ENCODE measurements at places on chromosomes 4 and X.

DNA sequence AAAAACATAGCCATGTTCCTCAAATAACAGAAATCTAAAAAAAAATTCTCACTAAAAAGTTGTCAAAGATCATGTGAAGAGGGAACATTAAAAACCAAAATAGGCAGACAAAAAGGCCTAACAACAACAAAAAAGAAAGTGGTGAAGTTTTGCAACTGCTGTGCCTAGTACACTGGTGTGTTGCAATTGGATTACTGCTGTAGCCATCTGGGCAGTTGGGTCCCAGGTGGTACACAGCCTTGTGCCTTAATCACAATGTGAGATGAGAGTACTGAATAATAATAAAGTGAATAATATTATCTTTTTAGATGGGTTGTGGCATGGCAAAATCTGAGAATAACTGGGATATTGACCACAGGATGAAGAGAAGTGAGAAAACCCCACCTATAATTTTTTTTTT lies 12.0 kb downstream of the C4orf54 start:
- DNase-seq: no peak

GRCh38 chrX:12741416-12741815 lies 49.8 kb upstream of the PRPS2 start:
- DNase-seq: no peak

DNA sequence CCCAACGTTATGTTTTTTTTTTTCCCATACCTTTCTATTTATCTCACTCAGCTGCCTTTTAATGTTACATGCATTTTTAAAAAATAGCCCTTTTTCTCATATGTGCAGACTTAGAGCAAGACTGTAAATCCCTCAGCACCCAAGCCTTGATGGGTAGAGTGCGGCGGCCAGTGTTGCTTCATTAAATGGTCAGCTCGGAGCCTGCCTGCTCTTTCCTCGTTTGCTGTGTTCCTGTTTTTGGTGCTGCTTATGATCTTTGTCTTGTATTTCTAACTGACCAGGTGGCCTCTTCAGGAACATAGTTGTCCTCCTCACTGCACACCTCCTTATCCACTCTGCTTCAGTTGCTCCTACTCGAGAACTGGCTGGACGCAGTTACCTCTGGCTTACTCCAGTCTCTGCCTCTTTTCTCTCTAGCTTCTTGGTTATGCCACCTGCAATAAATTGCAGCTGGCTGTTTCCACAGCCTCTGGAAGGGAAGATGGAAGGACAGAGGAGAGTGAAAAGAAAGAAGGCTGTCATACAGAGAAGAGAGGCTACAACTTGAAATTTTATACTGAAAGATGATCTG lies 10.7 kb downstream of the RBPJ start:
- no peak for DNase-seq

DNA sequence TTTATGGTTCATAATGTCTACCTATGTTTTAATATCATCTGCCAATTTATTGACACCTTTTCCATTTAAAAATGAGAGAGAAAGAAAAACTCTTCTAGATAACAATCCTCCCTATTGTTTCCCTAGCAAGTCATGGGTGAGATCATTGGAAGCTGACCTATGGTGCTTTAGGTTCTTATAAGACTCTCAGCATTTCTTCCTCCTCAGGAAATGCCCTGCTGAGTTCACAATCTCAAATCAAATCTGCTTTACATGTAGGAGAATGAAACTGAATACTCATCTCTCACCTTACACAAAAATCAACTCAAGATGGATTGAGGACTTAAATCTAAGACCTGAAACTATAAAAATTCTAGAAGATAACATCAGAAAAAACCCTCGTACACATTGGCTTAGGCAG lies 267.4 kb downstream of the RAPGEF2 start:
- DNase-seq: no peak

GRCh38 chrX:108177351-108178142 lies 86.0 kb downstream of the ATG4A start:
- no peak for DNase-seq

- DNase-seq: peak; percentile 4
Measured at GRCh38 chrX:137031517-137032340, 2.1 kb downstream of the GPR101 start.

DNA sequence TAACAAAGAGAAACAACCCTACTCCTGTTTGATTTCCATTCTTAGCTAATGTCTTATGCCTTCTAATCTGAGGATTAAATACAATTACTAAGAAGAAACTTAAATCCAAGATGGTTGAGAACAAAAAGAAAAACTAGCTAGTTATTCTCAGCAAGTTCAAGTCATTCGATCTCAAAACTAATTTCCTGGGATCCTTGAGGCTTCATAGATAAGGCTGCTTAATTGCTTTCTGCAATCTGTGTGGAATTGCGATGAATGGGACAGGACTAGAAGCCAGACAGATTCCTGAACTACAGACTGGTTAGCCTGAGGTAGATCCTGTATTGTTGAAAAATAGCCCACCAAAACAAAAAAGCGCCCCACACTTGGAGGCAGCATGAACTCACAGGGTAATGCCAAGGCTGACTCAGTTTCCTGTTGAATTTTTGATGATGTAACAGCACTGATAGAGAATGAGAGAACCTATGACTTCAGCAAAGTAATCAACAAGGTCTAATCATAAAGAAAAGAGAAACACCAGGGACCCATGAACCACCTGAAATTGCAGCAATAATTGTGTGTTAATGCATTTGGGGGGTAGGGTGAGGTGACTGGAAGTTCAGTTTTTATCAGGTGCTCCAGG lies 33.9 kb downstream of the KLHL15 start:
- no peak for DNase-seq

- DNase-seq: no peak
Measured at GRCh38 chrX:20265726-20266681, 705 bp downstream of the RPS6KA3 start.

GRCh38 chr4:33316033-33316432 lies 2595.9 kb downstream of the PCDH7 start:
- DNase-seq: no peak

DNA sequence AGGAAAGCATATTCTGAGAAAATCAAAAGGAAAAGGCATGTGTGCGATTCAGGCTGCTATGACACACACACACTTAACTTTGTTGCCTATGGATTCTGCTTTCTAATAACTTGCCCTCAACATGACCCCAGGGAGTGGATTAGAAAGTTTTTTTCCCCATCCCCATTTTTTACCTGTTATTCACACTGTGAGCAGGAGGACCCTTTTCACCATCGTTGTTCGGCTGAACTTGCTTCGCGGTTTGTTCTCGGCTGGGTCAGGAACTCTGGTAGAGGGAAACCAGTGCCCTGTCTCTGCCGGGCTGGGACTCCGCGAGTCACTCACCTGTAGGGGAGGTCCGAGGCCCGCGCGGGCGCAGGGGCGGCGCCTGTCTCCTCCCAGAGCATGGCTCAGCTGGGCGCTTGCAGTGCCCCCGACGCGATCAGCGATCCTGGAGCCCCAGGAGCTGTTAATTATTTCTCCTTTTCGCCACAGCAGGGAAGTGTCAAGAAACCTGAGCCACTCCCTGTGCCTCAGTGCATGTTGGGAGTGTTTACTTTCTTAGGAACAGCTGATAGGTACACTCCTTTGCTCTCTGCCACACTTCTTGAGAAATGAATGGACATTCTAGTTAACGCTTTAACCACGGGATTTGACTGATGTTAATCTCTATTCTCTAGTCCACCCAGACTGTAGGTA lies at the start of gene RASSF6:
Gene RASSF6, minus strand, starts transcription at position 322 of the 678 bp plus-strand sequence. CDS start 8,641 bp downstream, outside the sequence.
- DNase-seq: no peak

DNA sequence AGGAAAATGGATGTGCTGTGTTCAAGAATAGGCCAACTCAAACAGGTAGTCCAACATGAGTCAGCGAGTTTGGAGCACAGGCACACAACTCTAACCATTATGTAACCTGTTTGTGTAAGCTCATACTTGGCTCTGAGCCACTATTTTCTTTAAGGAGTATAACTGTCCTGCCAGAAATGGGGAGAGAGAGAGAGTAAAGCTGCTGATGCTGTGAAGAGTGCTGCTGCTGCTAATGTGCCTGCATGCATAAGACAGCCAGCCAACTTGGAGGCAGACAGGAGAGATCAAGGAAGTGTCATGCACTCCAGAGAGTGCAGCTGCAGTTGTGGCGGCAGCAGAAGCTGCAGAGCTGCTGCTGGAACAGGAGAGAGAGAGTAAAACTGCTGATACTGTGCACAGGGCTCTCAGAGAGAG lies 11.7 kb upstream of the STATH start:
- no peak for DNase-seq

GRCh38 chrX:113793563-113793962 lies 790.3 kb upstream of the HTR2C start:
- DNase-seq: no peak

- no peak for DNase-seq
Measured at GRCh38 chr4:7745301-7745885, 194.3 kb downstream of the AFAP1 start.

DNA sequence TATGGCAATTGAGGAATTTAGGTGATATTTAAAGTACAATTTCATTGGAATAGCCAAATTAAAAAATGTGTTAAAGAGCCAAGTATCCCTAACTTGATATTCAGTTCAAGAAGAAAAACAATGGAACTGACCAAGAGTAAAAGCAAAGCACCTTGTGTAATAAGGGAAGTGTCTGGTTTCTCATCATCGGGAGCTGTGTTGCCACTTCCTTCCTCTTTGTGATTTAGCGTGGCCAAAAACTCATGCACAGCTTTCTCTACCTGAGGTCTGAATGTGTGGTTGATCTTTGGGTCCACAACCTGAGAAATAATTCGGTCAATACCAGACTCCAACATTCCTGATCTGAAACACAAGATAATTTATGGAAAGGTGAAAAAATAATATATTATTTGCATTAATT lies 12.4 kb downstream of the BOD1L1 start:
- no peak for DNase-seq

DNA sequence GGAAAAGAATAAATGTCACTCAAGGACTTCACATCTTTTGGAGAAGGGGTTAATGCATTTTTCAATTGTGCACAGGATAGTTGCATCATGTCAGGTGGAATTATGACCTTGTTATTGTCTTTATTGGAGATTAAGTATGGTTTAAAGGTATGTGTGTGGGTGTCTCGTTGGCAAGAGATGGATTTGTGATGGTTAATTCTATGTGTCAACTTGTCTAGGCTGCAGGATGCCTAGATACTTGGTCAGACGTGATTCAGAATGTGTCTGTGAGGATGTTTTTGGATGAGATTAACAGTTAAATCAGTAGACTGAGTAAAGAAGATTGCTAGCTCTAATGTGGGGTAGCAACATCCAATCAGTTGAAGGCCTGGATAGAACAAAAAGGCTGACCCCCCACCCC lies 42.2 kb upstream of the HSD17B10 start:
- DNase-seq: no peak

DNA sequence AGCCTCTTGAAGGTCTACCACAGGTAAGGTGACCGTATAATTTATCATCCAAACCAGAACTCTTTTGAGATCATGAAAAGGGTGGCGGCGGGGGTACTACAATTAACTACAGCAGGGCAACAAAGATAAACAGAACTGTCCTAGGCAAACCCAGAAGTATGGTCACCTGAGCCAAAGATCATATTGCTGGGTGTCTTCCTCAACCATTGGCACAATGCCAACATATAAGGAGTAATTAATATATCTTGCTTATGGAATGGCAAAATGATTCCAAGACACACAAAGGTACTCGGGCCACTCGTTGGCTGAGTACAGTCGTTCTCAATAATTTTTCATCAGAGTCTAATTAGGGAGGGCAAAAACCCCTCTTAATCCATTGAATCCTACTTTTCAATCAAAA lies 273.3 kb downstream of the QDPR start:
- no peak for DNase-seq

- DNase-seq: no peak
Measured at GRCh38 chr4:55868581-55869090, 15.2 kb downstream of the EXOC1 start.

- DNase-seq: no peak
Measured at GRCh38 chrX:110046971-110047370, 44.1 kb downstream of the TMEM164 start.

DNA sequence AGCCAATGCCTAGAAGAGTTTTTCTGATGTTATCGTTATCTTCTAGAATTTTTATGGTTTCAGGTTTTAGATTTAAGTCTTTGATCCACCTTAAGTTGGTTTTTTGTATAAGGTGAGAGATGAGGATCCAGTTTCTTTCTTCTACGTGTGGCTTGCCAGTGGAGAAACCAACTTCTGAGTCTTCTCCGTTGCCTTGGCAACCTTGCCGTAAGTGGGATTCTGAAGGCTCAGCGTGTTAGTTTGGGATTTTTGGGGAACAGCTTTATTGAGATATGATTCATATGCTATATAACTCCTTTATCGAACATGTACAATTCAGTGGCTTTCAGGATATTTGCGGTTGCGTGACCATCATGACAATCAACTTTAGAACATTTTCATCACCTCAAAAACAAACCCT lies 17.7 kb downstream of the SMS start:
- DNase-seq: no peak

DNA sequence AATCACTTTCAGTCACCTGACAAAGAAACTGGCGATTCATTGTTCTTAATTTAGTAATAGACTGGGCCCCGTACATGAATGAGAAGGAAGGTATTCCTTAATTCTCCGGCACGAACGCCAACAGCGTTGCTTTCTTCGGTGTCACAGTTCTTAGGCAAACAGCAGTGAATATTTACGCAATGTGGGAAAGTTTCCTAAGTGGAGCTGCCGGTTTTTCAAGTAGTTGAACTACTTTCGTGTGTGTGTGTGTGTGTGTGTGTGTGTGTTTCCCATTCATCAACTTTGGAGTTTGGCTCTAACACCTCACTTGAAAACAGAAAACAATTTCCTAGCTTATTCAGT lies 651 bp downstream of the NXT2 start:
- DNase-seq: no peak

DNA sequence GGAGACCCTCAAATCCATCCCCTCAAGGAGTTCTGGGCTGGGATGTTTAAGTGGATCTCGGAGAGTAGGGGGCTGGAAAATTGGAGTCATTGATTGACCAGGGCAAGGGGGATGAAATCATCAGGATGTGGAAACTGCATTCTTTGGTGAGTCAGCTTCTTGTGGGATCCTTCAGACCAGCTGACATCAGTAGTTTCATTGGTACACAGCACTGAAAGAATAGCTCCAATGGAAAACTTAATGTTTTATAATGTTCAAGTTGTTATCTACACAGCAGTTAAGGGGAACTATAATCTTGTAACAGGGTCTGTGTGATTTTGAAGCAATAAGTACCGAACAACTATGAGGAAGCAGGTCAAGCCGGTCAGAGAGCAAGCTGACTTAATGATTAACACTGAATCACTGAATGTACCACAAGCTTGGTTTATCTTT lies 506.1 kb downstream of the RPA4 start:
- no peak for DNase-seq

GRCh38 chrX:123155327-123155726 lies 28.8 kb upstream of the GRIA3 start:
- DNase-seq: no peak
